ENCODE measurements at places on chromosomes 12 and 14. TPM values are rescaled to one million over a fixed set of nuclear protein-coding genes. Genes with fewer than 3 reads are reported as not detected.

Gene NRL
- total RNA-seq = 2.4 TPM

Gene PCED1B
- 55.1 TPM for total RNA-seq

Gene APEX1
- total RNA-seq = 144 TPM

Gene HOXC4
- total RNA-seq = 0.42 TPM

Gene LUM
- total RNA-seq = not detected
